Astrocyte of the hippocampus (primary cell): ENCODE measurements at places on chromosomes 1 and 21.
A peak's percentile ranks its signal among the peaks of the same experiment; 100 is the strongest.

GRCh38 chr1:93093332-93094006 is 14.4 kb downstream of the MTF2 start:
- peak; percentile 32 for DNase-seq

DNA sequence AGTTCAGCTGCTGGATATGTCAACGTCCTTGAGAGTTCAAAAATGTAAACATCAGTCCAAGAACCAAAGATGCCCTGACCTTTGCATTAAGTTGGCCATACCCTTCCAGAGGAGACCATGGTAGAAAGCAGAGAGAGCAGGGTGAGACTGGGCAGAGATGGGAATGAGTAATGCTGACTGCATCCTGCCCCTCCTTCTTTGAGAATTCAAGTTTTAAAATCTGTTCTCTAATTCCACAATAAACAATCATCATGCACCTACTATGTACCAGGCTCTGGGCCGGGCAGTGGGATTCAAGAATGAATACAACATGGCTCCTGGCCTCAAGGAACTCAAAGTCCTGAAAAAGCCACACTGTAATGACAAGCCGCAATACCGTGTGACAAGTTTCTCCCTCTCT is 3.9 kb upstream of the HAO2 start:
- no peak for DNase-seq

- no peak for DNase-seq
Observed at GRCh38 chr1:45152126-45152525, 54.3 kb downstream of the ZSWIM5 start.

- no peak for DNase-seq
Observed at GRCh38 chr1:84701376-84701775, 11.1 kb upstream of the SSX2IP start.

- DNase-seq, result no peak
Observed at GRCh38 chr1:232149287-232150201, 480.4 kb downstream of the SIPA1L2 start.

- DNase-seq, result no peak
Observed at GRCh38 chr1:10519016-10519417, 44.3 kb downstream of the PEX14 start.

GRCh38 chr1:224884361-224884801 is 45.1 kb upstream of the DNAH14 start:
- DNase-seq, result no peak

DNA sequence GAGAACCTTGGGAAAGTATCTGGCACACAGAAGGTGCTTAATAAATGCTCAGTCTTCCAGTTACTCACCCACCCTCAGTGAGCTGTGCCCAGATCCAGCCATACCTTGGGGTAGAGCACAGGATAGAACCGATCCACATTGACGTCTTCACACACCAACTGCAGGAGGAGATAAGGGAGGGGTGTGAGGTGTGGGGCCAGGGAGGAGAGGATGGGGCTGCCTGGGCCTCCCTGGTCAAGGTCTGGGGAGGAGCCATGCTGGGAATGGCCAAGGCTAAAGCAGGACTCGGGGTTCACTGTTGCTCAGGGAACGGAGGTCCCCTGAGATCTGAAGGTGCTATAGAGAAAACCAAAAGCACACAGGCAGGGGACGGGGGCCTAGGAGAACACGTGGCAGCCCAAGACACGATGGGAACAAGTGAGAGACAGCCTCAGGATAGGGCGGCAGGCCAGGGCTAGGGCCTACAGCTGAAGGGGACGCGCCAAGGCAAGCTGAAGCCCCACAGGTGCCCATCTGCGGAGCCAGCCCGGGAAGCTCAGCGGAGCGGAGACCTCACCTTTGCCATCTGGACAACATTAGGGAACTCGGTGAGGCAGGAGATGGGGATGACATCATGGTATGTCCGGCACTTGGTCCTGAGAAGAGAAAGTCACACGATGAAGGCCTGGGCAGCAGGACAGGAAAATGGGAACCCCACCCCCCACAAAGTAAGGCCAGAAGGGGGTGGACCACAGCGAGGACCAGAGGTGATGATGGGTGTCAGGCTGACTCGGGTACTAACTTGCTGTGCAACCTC is 55.9 kb downstream of the RAP1GAP start:
- DNase-seq, result no peak

DNA sequence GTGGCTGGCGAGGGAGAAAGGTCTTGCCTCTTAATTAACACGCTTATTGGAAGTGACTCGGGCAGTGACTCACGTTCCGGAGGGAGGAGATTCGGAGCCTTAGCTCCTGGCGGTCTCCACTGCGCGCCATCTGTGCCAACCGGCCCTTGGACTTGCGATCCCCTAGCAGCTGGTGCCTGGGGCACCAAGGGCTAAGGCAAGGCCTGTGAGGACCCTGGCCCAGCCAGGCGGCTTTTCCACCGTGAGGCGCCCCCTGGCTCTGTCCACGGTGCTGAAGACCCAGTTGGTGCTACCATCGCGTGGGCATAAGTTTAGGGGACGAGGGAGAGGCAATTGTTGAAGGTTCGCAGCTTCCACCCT is 1.3 kb upstream of the SYT6 start:
- DNase-seq, result peak; percentile 46

GRCh38 chr1:23118957-23119792 is 49.5 kb downstream of the LUZP1 start:
- no peak for DNase-seq

- DNase-seq, result no peak
Observed at GRCh38 chr1:36842448-36842847, 191.9 kb downstream of the GRIK3 start.

GRCh38 chr1:232629250-232630046 is 485 bp downstream of the SIPA1L2 start:
- DNase-seq, result peak; percentile 71

- DNase-seq, result no peak
Observed at GRCh38 chr1:21384620-21385019, 55.3 kb upstream of the NBPF3 start.

GRCh38 chr1:84611796-84612195 is 37.6 kb upstream of the CTBS start:
- DNase-seq, result peak; percentile 43

DNA sequence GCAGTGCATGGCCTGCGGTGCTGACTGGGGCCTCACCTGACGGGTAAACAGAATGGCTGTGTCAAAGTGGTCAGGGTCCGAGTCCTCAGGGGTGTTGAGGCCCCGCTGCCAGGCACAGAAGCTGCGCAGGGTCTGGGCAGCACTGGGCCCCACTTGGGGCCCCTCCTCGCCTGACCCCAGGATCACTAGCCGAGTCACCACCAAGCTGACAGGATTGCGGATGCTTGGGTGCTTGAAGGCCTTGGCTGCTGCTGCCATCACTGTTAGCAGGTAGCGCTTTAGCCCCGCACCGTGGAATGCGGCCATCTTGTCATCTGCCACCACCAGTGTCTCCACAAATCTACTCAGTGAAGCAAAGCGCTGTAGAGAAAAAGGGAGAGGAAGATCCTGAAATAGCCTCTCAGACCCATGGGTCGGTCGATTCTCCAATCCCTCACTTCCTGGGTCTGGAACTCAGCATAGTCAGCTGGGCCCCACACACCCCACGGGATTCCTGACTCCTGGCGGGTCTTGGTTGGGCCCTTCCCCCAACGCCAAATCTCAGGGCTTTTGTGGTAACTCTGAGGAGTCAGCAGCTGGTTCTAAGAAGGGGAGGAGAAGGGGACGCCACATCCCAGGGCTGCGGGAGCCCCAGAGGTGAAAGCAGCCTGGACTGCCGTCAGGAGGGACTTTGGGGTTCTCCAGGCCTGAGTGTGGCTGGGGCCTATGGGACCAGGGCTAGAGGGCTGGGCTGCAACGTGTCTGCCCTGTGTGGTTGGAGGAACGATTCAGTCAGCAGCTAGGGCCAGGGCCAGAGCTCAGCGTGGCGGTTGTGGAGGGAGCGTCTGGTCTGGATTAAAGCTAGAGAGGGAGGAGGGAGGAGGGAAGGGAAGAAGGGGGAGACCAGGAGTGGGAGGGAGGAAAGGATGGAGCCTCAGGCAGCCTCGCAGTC is 2.1 kb downstream of the ADAMTS4 start:
- DNase-seq, result no peak

DNA sequence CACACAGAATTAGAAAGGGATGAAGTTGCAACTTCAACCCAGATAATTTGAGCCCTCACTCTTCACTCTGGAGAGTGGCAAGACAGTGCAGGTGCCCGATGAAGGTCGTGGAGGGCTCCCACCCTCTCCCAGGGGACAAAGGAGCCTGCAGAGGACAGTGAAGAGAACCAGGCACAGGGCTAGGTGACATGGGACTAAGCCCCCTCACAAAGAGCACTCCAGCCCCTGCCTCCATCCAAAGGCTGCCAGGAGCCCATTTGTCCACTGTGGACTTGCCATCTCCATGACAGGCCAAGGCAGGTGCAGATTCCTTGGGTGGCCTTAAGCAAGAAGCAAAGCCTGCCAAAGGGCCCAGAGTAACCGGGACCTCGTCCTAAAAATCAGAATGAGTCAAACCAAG is 15.1 kb downstream of the ERRFI1 start:
- no peak for DNase-seq

DNA sequence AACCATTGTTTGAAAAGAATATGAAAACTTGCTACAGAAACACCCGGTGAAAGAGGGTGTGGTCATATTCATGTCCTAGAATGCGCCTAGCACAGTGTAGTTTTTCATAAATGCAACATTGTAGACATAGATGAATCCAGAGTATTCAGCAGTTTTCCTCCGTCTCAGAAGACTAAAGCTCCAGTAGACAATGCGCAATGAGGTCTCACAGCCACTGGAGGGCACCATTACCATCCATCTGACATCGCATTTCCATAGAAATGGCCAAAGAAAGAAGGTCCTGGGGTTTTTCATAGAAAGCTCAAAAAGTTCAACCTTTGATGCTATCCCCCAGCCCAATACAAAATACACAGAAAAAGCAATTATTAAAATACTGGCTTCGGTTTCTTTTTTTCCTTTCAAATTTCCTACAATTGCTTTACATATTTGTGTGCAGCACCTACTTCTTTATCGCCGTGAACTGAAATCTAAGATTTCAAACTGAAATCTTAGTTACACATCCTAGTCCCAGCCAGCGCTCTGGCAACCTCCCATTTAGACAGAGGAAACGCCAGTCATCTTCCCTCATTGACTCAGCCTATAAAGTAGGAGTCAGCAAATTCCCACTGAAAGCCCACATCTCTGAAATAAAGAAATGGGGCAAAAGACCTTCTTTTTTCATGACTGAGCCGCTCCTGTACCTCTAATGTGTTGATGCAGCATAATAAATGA is 3.9 kb upstream of the CD58 start:
- peak; percentile 86 for DNase-seq

DNA sequence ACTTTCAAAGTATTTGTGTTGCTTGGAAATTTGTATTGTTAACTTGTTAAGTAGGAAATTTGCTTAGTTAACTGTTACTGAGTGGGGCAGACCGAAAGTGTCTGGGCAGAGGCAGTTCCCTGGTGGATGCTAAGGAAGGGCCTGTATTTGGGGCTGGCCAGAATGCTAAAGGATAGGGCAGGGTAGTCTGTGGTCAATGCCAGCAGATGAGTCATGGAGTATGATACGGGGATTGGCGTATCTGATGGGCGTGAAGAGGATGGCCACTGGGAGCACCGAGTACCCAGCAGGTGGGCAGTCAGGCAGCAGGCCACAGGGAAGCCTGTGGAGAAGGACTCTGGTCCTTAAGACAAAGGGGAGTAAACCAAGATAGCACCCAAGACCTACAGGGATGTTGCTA is 46.6 kb upstream of the SCAF4 start:
- no peak for DNase-seq

DNA sequence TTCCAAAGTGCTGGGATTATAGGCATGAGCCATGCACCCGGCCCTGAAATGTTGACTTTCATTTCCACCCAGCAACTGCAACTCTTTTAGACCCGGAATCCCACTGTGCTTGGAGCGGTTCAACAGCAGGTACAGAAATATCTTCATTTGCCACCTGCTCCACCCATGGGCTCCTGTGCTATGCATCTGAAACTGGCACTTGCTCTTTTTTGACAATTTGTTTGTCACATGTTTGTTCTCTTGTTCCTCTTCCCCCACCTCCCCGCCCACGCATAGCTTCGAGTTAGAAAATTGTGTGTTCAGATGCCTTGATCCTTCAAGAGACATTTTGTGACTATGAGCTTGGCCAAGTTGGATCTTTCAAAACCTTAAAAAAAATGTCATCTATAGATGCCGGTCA is 2.4 kb upstream of the IFNLR1 start:
- no peak for DNase-seq

- DNase-seq, result no peak
Observed at GRCh38 chr1:161884475-161884874, 118.4 kb downstream of the ATF6 start.

DNA sequence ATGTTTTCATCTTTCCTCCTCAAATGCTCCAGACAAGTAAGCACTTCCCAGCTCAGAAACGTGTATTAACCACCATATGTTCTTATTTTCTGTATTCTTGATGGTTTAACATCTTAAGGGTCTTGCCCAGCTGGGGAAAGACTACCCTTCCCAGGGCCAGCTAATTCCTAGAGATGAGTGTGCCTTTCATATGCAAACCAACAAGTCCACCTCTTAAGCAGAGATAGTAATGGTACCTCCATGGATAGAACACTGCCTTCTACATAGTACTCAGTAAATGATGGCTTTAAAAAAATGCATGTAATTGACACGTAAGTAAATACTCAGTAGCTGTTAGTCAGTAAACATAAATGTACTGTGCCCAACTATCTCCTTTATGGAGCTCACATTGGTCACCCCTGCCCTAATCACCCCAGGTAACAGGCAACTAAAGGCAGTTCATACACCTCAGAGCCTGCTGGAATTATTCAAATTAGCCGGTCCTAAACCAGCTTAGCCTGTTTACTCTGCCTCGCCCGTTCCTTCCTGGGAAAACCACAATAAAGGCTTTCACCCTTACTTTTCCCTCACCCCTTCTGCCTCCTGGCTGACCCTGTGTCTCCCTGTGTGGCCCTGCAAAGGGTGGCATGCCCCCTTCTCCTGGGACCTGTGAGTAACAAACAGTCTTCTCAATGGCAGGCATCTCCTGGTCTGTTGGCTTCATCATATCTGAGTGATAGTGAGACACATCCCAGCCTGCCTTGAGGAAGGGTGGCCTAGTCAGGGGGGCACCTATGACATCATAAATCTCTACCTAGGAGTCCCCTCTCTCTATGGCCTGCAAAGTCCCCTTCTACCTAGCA is 40.1 kb upstream of the KLHDC7A start:
- DNase-seq, result no peak

GRCh38 chr1:193799948-193800690 is 613.7 kb upstream of the B3GALT2 start:
- DNase-seq, result no peak

DNA sequence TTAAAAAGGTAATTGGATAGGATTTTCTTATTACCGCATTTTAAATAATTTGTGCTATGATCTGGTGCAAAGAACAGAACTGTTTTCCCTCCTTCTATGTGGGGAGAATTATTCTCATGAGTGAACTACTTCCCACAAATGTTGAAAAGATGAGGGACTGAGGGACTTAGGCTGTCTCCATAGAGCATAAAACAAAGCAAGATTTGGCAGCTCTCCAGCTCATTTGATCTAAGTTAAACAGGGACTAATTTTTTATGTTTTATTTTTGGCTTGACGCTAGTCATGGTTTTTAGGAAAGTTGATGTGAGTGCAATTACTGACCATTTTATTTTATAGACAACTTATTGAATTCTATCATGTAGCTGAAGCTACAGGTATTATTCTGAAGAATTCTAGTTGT is 362.3 kb downstream of the HLX start:
- DNase-seq, result no peak
